Astrocyte of the spinal cord (primary cell): ENCODE measurements at places on chromosomes 3 and 15.

DNA sequence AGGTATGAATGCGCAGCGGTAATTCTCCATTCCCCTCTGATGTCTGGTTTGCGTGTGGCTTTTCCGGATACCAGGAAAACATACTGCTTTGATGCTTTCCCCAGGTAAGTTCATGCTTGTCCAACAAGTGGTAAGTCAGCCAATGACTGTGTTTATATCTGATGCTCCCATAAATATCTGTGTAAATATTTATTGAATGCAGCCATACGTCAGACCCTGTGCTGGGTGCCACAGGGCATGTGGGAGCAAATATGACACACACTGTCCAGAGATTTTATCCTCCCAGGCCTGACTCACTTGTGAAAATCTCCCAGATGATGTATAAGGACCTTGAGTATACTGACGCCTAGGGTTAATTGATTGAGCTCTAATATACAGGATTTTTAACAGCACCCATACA is 29.6 kb upstream of the CEMIP start:
- no peak for DNase-seq

DNA sequence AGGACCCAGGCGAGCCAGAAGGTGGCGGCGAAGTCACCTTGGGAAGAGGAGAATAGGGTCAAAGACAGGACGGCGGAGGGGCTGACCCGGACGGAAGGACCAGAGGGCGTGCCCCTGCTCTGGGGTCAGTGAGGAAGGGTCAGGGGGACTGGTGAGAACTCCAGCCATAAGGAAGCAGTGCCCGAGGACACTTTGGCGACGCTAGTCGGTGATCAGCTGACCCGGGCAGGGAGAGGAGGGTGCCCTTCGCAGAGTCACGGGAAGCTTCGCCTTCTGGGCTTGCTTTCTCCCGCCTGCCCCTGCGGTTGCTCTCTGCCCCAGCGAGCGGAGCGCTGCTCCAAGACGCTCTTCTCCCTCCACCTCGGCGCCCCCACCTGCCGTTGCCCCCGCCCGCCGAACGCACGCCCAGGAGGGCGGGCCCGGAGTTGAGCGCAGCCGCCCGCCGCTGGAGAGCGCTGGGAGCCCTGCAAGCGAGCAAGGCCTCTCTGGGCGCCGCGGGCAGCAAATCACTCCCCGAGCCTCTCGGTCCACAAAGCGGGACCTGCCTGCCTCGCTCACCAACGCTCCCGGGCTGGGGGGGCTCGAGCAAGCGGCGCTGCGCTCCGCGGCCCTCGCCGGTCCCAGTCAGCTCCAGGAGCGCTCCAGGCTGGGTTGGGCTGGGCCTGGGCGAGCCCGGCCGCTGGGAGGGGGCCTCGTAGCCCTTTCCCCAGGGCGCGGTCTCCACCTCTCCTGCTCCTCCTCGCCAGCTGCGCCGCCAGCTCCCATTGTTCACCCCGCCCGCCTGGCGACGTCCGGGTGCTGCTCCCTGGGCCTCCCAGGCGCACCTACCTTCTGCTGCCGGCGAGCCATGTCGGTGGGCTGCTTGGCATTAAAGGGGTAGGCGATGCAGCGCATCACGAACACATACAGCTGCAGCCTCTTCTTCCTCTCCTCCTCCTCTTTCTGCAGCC is 1.2 kb downstream of the CADPS start:
- no peak for DNase-seq

DNA sequence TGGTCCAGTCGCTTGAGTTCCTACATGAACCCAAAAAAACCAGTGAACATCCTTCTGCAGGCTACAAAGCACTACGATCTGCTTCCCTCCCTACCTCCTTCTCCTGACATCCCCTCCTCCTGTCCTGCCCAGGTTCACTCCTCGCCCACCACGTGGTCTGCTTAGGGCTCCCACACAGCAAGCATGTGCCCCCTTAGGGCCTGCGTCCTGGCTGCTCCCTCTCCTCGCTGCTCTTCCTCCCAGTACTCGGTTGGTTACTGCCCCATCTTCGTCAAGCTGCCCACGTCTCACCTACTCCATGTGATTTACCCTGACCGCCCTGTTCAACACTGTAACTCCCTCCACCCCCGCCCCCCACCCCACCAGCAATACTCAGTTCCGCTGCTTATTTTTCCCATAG is 20.8 kb upstream of the ATP13A3 start:
- no peak for DNase-seq

GRCh38 chr3:198079771-198080520 is 119.9 kb downstream of the LMLN start:
- no peak for DNase-seq

- DNase-seq, result peak; percentile 66
Measured at GRCh38 chr3:197224034-197224444, 74.4 kb downstream of the DLG1 start.

DNA sequence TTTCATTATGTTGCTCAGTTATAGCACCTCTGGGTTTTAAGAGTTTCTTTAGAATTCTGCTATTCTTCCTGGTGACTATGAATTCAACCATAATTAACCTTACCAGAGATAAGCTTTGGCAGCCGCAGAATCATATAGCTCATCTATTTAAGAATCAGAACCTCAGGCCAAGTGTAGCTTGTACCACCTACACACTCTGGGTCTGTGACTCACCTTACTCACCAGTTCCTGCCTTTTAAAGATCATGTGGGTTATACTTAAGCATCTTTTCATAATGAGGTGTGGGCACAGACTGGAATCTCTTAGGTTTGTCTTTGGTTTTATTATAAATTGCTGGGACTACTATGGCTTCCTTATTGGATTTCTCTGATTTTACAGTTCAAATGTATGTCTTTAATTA is 21.9 kb downstream of the CDV3 start:
- DNase-seq, result no peak

- DNase-seq, result peak; percentile 33
Measured at GRCh38 chr3:160686955-160687535, 10.1 kb downstream of the ARL14 start.

DNA sequence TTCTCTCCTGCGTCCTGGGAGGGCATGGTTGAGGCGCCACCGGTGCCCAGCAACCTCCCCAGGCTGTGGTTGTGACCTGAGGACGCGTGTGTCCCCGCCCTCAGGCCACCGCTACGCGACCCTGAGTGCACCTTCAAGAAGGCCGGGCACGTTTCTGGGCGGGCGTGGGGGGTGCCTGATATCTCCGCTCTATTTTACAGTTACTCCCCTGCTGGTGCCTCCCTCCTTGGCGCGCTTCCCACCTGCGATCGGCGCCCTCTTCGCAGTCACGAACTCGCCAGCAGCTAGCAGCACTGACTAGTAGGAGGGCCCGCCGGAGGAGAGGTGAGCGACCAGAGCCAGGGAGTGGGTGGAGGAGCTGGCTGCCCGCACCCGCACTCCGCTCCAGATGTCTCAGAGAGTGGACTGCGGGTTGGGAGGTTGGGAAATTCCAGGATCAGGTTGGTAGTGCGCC is 43.2 kb upstream of the POLG start:
- DNase-seq, result no peak

DNA sequence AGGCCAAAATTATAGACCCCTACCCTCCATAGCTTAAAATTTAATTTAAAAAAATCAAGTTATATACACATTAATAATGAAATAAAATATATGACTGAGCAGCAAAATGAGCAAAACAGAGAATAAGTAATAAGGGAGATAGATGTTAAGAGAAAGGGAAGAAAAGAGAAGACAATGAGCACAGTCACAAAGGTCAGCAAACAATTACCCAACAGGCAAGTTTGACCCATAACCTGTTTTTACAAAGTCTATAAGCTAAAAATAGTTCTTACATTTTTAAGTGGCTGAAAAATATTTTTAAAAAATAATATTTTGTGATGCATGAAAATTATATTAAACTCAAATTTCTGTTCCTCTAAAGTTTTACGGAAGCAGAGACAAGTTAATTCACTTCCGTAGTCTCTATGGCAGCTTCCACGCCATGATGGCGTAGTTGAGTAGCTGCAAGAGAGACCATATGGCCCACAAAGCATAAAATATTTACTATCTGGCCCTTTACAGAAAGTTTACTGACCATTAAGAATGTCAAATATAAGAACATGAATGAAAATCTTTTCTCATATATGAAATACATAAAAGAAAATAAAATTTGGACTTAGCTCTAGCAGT is 47.5 kb downstream of the ACAP2 start:
- DNase-seq, result no peak

- DNase-seq, result no peak
Measured at GRCh38 chr3:2765002-2765579, 345.1 kb downstream of the IL5RA start.

- no peak for DNase-seq
Measured at GRCh38 chr3:111666041-111666735, 71.0 kb upstream of the ZBED2 start.
